ENCODE measurements at places on chromosomes 5 and 9. TPM values are rescaled to one million over a fixed set of nuclear protein-coding genes. Genes with fewer than 3 reads are reported as not detected.

DNA sequence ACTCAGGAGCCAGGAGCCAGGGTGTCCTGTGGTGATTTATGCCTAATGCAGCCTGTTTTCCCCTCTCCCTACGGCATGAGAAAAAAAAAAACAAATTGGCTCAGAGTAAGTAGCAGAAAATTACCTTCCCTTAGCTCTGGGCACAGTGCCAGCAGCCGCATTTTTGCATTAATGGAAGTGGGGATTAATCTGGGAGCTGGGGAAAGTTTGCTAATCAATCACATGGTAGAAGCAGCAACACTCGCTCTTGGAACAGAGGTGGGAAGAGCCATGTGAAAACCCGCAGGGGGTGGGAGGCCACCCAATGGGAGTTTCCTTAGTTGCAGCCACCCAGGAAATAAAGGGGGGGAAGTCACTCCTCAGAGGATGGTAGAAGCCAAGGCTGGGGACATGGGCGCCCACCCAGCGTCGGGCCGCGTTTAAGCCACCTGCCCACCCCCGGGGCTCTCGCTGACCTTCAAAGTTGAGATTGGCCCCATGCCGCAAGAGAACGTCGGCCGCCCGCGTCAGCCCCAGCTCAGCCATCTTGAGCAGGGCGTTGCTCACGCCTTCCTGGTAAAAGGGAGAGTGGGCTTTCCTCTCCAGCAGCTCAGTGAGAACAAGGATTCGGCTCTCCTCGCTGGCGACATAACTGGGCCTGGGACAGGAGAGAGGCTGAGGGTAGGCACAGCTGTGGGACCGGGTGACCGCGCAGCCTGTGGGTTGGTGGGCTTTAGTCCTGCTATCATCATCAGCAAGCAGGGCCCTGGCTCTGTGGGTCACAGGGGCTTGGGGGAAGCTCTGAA lies 1.7 kb downstream of the ASB6 start:
- DNase-seq = peak; percentile 94

DNA sequence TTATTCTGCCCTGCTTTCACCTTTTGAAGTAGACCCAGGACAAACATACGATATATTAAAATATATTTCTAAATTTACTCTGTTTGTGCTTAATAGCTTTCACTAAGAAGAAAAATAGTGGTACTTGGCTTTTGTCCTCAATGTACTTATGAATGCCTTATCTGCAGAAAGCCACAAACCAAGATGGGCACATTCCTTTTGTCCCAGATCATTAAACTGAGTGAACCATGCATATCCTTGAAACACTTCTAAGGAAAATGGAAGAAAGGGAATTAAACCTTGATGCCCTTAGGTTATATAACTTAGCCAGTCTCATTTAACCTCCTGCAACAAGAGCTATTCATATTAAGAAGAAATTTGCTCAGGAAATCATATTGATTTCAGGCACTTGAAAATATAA lies 553.8 kb upstream of the CDH9 start:
- DNase-seq = peak; percentile 83

- no peak for DNase-seq
These were observed 10.2 kb downstream of the SARDH start for GRCh38 chr9:133727876-133728441.

- no peak for DNase-seq
These were observed 43.4 kb downstream of the NFIB start for GRCh38 chr9:14270358-14271092.

CCNI2 gene
- 1.1 TPM for total RNA-seq

- no peak for DNase-seq
These were observed 81.7 kb downstream of the KCNT1 start for GRCh38 chr9:135783540-135784245.

DNA sequence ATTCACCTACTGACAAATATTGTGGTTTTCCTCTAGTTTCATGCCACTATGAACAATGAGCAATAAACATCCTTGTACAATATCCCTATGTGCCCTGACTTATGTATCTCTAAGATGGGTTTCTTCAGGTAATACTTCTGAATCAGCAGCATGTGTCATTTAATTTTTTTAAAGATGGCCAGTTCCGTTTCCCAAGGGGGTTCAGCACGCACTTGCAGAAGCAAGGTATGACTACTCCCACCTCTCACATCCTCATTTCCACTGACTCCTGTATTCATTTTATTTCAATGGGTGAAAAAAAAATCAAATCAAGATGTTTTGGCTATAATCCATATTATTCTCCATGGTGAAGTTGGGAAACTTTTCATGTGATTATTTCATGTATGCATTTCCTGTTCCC lies 14.7 kb upstream of the ADAMTS19 start:
- DNase-seq = no peak

DNA sequence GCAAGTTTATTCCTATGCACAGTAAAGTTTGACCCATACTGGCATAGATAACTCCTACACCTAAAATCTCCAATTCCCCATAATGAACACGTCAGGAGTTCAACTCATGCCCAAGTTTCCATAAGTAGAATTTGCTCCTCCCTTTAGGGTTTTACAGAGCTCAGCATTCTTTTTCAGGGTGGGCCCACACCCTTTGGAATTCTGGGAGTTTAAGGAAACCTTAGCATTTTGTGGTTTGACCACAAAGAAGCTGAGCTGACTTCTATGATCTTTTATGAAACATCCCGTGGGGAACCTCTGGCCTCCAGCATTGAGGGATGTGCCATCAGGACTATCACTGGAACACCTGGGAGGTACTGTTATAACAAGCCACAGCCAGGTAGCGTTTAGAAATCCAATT lies 220.6 kb upstream of the MAP3K1 start:
- DNase-seq = peak; percentile 36

PLAC8L1 gene
- total RNA-seq = not detected

DNA sequence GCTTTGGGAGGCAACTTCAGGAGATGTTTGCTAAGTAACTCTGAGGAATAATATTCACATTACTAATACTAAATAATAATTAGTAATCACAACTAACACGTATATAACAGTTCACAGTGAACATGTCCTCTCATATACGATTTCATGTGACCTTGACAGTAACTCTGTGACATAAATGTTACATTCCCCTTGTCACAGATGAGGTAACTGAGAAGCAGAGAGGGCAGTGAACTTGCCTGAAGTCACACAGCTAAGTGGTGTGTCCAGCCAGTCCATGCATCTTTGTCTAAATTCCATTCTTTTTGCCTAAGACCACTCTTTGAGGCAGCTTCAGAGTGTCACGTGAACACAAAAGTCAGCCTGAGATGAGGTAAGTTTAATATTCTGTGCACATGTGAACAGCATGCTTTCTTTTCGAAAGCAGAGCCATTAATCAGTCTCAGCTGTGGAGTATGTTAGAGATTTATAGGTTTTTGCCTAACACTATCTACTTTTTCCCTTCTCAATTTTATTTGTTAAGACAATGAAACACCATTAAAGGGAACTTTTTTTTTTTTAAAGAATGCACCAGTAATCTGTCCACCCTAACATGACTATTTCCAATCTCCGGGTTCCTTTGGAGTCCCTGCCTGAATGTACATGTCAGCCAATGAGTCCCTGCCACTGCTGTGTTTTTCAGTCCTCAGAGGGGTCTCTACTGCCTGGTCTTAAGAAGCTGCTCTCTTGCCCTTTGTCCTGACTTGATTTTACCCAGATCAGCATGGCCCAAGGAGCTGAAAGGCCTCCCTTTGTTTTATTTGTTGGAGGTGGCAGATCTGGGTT lies 43.5 kb downstream of the SH3PXD2B start:
- DNase-seq = no peak

- no peak for DNase-seq
These were observed 25.1 kb upstream of the UBE2QL1 start for GRCh38 chr5:6423327-6424109.

DNA sequence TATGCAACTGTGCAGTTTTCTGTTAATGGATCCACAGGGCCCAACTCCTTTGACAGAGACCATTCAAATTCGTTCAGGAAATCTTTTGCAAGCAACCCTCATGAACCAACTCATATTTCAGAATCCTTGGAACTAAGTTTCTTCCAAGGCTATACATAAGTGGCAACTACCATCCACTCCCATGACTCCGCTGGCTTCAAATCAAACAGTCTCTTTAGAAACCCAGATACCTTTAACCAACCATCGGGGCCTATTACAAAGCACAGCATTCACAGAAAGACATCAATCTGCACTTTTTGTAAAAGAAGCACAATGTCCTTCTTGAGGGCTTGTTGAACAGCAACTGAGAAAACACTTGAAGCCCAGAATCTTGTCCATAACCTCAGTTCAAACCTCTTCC lies 526.9 kb downstream of the DTWD2 start:
- no peak for DNase-seq

DNA sequence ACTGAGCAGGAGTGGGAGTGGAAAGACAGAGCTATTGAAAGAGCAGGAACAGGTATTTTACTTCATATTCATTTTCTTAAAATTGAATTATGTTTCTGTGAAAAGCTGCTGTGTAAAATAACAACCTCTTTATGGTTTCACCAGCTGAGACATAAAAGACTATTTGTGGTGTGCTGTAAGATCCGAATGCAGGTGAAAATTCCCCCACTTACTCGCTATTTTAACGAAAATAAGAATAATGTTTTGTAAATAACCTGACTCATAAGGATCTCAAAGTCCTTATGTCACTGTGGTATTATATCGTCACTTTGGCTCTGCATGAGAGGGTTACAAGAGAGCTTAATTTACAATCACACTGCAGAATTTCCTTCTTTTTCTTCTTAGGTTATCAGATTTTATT lies 65.3 kb upstream of the NFIB start:
- DNase-seq = no peak

DNA sequence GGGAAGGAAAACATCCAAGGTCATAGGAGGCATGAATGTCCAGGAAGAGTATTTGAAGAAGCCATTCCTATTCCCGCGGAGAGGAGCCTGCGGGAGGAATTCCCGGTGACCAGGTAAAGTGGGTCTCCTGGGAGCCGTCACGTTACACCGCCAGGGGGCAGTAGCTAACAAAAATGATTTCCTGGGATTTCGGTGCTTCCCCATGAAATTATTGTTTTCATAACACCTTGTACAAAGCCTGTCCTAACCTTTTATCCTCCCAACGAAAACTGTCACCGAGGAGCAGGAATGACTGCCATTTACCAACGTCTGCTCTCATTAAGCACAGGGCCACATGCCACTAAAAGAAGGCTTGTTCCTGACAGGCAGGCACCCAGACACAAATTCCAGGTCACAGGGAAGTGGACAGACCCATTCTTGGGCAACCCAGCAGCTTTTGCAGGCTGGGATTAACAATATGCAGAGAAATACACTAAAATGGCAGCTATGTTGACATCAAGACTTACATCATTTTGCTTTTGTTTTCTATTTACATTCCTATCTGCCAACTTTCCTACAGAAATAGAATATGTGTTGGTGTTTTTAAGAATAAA lies 41.2 kb upstream of the CTSL start:
- DNase-seq = peak; percentile 23

- DNase-seq = no peak
These were observed 72.4 kb downstream of the MSX2 start for GRCh38 chr5:174796711-174797192.
